ELR (cell line): ENCODE measurements at places on chromosomes 2 and 18.
A peak's percentile ranks its signal among the peaks of the same experiment; 100 is the strongest.

DNA sequence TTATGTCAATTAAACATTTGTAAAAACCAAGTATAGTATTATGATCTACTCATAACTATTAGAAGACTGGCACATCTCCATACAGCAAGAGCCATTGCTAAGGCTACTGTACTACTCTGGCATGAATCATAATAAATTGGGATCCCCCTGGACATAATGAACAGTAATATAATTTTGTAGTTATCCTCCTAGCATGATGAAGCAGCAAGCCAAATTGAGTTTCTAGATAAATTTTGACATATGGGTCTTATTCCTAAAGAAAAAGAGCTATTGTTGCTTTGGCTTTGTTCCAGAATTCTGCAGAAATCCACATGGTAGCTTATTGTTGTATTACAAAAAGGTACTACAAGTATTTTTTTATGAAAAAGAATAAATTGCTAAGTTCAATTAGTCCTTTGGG is 204.3 kb downstream of the CAMKMT start:
- DNase-seq: no peak

DNA sequence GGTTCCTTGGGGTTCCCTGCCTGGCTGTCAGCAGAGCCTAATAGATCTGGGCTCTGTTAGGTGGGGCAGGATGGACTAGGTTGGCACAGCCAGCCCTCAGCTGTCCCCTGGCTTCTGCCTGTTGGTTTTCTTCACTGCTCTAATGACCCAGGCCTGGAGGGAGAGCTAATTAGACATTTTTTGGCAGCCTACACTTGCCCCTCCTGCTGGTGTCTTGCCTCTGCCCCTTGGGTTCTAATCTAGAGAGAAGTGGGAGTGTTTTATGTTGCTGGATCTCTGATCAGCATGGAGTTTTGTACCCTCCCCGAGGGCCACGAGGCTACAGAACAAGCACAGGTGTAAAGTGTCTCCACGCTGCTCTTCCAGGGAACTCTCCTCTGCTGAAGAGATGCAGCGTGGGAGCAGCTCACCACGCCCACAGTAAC is 199.4 kb upstream of the RASGRP3 start:
- no peak for DNase-seq

GRCh38 chr2:16470936-16471490 is 194.6 kb downstream of the CYRIA start:
- no peak for DNase-seq

DNA sequence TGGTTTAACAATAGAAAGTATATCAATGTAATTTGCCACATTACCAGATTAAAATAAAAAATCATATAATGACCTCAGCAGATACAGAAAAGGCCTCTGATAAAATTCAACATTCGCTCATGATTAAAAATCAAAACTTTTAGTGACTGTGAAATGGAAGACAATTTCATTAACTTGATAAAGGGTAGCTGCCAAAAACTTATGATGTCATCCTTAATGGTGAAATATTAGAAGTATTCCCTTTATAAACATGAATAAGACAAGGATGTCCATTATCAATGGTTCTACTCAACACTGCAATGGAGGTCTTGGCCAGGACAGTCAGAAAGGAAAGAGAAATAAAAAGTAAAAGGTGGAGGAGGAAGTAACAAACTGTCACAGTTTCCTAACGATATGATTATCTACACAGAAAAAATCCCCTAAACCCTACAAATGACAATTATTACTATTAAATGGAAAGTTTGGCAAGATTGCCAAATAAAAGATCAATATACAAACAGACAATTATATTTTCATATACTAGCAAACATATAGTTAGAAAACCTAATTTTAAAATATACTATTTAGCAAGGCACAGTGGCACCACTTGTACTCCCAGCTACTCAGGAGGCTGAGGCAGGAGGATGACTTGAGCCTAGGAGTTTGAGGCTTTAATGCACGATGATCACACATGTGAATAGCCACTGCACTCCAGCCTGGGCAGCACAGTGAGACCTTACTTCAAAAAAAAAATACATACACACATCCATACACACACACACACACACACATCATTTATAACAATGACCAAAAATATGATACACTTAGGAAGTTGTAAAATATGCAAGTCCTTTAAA is 12.8 kb downstream of the METTL8 start:
- DNase-seq: no peak

DNA sequence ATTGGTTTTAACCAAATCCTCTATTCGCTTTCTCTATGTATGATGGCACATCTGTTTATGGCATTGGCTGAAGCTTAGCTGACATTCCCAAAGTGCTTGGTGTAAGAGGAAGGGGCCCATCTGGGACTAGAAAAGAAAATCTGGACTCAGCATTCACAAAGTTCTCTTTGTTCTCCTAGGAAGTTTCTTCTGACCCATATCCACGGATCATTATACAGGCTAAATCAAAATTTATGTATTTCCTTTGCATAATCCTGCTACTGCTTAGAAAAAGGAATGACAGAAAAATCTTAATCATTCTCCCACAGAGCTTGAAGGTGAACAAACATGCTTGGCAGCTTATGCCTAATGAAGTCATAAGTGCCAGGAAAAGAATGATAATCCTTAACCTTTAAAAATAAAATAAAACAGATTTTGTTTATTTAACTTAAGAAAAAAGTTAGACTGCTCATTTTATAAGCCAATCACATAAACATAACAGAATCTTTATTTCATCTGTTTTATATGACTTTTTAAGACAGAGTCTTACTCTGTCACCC is 88.4 kb downstream of the NYAP2 start:
- no peak for DNase-seq

DNA sequence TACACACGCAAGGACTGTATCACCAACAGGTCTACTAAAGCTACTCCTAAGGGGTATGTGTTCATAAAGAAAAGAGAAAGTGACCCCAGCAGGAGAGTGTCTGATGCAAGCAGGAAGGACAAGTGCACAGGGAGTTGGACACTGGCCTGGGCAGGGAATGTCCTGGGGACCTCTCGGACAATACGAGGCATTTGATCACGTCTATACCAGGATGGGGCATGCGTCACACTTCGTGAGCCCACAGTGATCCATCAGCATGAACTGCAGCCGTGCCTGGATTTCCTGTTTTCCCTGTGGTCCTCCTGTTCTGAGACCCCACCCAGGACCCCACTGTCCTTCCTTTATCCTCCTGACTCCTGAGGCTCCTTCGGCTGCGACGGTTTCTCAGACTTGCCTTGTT is 113.9 kb downstream of the HDAC4 start:
- no peak for DNase-seq

- DNase-seq: no peak
These were observed 52.2 kb downstream of the LYPD6B start for GRCh38 chr2:149090706-149091105.

DNA sequence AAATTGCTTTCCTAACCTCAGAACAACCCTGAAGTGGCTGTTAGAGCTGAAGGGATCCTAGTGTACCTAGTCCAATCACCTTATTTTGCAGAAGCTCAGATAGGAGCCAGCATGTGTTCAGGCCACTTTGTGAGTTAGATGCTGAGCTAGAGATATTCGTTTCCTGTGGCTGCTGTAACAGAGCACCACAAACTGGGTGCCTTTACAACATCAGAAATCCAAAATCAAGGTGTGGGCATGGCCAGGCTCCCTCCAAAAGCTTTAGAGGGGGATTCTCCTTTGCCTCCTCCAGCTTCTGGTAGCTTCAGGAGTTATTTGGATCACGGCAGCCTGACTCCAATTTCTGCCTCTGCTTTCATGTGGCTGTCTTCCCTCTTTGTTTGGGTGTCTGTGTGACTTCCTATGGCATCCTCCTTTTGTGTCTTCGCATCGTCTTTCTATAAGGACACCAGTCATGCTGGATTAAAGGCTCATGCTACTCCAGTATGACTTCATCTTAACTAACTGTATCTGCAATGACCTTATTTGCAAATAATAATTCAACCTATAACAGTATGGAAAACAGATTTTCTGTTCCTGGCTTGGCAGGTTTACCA is 86.3 kb upstream of the TGFA start:
- DNase-seq: no peak

DNA sequence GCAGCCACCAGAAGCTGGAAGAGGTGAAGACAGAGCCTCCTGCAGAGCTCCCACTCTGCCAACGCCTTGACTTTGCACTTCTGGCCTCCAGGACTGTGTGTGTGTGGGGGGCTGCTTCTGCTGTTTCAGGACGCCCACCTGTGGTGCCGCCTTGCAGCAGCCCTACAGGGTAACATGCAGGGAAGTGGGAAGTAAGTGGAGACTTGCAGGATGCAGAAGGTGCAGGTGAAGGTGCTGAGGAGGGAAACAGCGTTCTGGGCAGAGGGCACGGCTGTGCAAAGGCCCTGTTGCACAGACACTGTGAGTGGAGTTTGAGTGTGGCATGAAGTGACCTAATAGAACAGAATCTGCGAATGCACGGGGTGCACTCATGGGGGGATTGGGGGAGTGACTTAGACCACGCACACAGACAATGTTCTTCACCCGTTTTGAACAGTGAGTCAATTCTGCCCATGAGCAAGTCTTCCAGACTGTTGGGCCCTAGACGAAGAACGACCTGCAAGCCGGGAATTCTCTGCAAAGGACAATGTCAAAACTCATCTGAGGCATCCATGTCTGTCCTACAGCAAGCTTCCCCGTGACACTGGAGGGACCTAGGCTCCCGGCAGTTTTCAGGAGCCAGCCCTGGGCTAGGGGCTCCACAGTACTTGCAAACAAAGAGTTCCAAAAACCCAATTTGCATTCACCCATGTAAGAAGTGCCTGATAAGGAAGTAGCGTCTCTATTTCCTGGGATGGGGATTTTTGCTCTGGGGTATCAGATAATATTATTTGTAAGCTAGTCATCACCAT is 19.0 kb downstream of the MBP start:
- no peak for DNase-seq

- peak; percentile 27 for DNase-seq
These were observed 594 bp downstream of the ITM2C start for GRCh38 chr2:230865307-230865765.

- DNase-seq: no peak
These were observed 47.8 kb upstream of the ODC1 start for GRCh38 chr2:10495988-10496313.

GRCh38 chr2:46232860-46233259 is 64.3 kb upstream of the EPAS1 start:
- no peak for DNase-seq

DNA sequence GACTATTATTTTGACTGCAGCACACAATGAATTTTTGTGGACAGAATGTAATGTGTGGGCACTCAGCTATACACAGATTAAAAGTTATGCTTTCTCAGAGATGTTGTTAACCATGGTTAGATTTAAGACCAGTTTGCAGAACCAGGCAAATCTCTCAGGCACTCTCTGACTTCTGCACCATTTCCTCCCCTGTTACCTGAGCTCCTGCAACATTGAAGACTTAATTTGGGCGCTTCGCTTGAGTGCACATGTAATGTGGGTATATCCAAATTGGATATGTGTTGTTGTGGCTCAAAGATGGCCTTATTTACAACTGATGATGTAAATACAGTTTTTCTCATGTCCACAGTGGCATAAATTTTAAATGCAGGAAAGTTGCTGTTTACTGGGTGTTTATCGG is 469.4 kb downstream of the PTPRM start:
- no peak for DNase-seq

GRCh38 chr2:230878599-230879188 is 14.0 kb downstream of the ITM2C start:
- no peak for DNase-seq

- DNase-seq: no peak
These were observed 370.4 kb downstream of the XIRP2 start for GRCh38 chr2:167258712-167259111.

GRCh38 chr2:211281430-211282073 is 725.2 kb downstream of the CPS1 start:
- DNase-seq: no peak

DNA sequence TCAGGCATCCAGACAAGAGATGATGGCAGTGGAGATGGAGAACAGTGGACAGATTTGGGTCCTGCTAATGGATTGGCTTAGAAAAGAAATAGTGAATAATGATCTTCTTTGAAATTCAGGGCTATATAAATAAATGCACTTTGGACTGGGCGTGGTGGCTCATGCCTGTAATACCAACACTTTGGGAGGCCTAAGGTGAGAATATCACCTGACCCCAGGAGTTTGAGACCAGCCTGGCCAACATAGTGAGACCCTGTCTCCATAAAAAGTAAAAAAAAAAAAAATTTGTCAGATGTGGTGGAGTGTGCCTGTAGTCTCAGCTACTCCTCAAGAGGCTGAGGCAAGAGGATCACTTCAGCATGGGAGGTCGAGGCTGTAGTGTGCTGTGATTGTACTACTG is 102.4 kb upstream of the STON1 start:
- DNase-seq: no peak

- DNase-seq: no peak
These were observed 40.2 kb downstream of the MCFD2 start for GRCh38 chr2:46875226-46875899.

- DNase-seq: no peak
These were observed 282.7 kb downstream of the DLGAP1 start for GRCh38 chr18:4172196-4173100.

GRCh38 chr2:171553858-171554257 is 31.6 kb downstream of the CYBRD1 start:
- no peak for DNase-seq

GRCh38 chr2:149312039-149312438 is 18.3 kb upstream of the LYPD6 start:
- no peak for DNase-seq

DNA sequence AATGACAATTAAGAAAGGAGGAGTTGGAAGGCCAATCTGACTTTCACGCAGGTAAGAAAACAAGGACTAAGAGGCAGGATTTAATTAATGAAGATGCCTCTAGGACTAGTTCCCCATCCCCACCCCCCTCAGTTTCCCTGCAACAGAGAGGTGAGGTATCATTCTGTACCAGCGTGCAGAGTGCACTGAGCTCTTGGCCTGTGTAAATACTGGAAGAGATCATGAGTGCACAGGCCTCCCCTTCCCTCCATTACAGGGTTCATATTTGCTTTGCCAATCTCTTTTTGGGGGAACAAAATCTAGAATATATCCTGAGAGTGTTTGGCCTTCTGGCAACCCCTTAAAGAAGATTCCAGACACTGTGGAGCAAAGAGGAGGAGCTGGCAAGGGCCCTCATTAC is 60.9 kb downstream of the MMADHC start:
- no peak for DNase-seq

DNA sequence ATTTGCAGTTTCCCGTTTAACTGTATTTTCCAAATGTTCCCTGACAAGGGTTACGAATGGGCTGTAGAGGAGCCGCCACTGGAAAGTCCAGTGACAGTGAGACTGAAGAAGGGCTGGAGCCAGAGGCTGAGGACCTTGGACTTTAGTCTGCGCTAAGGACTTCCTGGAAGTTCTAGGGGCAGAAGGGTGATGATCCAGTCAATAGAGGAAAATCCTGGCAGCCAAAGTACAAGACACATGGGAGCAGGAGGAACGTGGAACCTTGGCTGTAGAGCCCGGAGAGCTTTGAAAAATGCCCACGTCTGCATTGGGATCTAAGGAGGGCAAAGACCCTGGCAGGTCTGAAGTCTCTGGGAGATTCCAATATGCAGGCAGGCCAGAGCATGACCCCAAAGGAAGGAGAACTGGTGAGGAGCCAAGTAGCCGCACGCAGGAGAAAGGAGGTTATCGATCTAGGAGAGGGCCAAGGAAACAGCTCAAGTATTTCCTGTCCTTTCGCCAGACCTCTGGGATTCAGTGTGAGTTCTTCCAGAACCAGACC is 28.5 kb downstream of the MBP start:
- DNase-seq: no peak
